ENCODE measurements at places on chromosomes 7 and 10. TPM values are rescaled to one million over a fixed set of nuclear protein-coding genes. Genes with fewer than 3 reads are reported as not detected.

The PRF1 gene
- not detected for total RNA-seq

The ERVW-1 gene
- not detected for total RNA-seq

The C10orf105 gene
- total RNA-seq = not detected

The GIMAP6 gene
- total RNA-seq = 0.15 TPM

The ZWINT gene
- 55.9 TPM for total RNA-seq

The THNSL1 gene
- 6.1 TPM for total RNA-seq

The ANKRD1 gene
- total RNA-seq = 2.6 TPM

The GARS1 gene
- total RNA-seq = 244 TPM

The STARD3NL gene
- total RNA-seq = 85.4 TPM

The NFE2L3 gene
- 1.2 TPM for total RNA-seq

The ZNF680 gene
- 10.3 TPM for total RNA-seq

The GLUD1 gene
- 356 TPM for total RNA-seq

The GCK gene
- 1.5 TPM for total RNA-seq

The MALRD1 gene
- total RNA-seq = 1.0 TPM

The CYP3A4 gene
- not detected for total RNA-seq

The C10orf90 gene
- not detected for total RNA-seq

The MMP21 gene
- total RNA-seq = not detected

The CEP55 gene
- 3.8 TPM for total RNA-seq

The C10orf143 gene
- 0.87 TPM for total RNA-seq

The KAZALD1 gene
- 58.2 TPM for total RNA-seq

The FAM20C gene
- total RNA-seq = 123 TPM

The HK1 gene
- total RNA-seq = 135 TPM

The CTNNA3 gene
- total RNA-seq = not detected

The FAM241B gene
- total RNA-seq = 0.29 TPM
